ENCODE measurements at places on chromosomes 4 and X.

GRCh38 chr4:24995346-24995919, 35.3 kb downstream of the LGI2 start:
- no peak overlapping the region for H3K4me3 ChIP-seq
- H3K4me1 ChIP-seq = peaks cover 10% of the 10 kb centered on the region
- no peaks in the 10 kb centered on the region for H3K36me3 ChIP-seq
- no peaks in the 10 kb centered on the region for H3K27me3 ChIP-seq
- no peak overlapping the region for H3K27ac ChIP-seq

DNA sequence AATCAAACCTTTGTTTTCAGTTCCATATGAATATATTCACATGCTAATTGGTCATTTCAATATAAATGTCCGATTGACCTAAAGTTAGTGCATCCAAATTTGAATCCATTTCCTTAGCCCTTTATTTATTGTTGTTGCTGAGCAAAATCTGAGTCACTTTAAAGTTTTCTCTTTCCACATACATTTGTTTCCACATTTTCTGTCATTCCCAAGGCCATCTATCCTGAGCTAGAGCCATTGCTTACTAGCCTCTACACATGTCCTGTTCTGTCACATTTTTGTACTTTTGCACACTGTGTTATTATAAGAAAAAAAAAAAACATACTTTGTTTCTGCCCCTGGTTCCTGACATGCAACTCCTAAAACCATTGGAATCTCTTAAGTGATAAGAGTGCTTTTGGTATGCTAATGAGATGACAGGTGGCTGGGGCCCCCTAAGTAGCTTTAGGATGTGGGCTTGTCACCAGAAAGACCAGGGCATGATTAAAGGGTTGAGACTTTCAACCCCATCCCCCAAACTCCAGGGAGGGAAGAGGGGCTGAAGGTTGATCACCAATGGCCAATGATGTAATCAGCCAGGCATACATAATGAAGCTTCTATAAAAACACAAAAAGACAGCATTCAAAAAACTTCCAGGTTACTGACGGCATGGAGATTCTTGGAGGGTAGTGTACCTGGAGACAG, 353.3 kb upstream of the MAGEB16 start:
- no peaks in the 10 kb centered on the region for H3K36me3 ChIP-seq
- no peaks in the 10 kb centered on the region for H3K27me3 ChIP-seq
- no peak for DNase-seq

DNA sequence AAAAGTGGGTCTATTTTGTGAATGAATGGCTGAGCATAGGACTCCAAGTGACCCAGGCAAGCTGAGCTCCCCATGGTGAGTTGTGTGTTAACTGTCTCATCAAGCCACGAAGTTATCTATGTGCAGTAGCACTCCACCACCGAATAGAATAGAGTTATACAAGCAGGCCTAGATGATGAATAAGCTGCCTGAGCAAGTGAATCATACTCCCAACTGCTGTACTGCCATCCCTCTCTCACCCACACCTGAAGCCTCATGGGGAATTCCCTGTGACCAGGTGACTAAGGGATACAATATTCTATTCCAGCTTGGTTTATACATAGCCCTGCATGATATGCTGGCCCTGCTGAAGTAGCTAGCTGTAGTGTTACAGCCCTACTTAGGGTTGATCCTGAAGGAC, 38.7 kb downstream of the KDM5C start:
- H3K4me1 ChIP-seq = no peaks in the 10 kb centered on the region
- no peak overlapping the region for H3K27ac ChIP-seq
- no peaks in the 10 kb centered on the region for H3K27me3 ChIP-seq
- no peak overlapping the region for H3K4me3 ChIP-seq

DNA sequence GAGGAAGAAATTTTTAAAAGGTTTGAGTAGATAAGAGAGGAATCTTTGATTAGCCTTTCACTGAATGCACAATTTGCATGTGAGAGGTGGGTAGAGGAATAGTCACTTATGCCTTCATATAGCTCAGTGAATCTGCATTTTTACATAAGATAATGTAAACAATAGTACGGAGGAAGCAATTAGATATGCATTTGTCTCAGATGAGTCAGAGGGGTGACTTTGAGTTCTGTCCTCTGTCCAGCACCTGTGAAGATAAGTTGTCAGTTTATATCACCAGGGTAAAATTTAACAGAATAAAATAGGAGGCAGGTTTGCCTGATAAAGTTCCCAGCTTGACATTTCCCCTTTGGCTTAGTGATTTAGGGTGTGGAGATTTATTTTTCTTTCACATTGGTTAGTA, 841.9 kb downstream of the PCDH18 start:
- H3K27me3 ChIP-seq = no peaks in the 10 kb centered on the region
- no peak for DNase-seq
- no peak overlapping the region for H3K27ac ChIP-seq
- H3K4me3 ChIP-seq = no peak overlapping the region
- H3K4me1 ChIP-seq = peaks cover 9% of the 10 kb centered on the region
- no peaks in the 10 kb centered on the region for H3K36me3 ChIP-seq

DNA sequence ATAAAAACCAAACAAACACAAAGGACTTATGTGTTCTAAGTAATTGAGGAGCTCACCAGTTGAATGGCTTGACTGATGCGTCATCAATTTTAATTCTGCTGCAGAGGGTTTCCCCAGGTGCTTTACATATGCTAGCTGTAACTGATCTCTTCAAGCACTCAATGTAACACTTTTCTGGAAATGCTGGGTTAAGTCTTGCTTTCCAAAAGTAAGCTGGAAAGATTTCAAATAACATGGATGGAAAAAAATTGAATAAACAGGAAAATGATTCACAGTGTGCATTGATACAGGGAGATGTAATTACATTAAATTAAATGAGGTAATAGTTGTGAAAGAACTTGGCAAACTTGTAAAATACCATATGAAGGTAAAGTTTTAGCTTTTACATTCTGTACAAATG, 186.7 kb upstream of the WDFY3 start:
- H3K4me3 ChIP-seq = no peak overlapping the region
- H3K27ac ChIP-seq = no peak overlapping the region
- no peaks in the 10 kb centered on the region for H3K27me3 ChIP-seq
- DNase-seq = no peak

DNA sequence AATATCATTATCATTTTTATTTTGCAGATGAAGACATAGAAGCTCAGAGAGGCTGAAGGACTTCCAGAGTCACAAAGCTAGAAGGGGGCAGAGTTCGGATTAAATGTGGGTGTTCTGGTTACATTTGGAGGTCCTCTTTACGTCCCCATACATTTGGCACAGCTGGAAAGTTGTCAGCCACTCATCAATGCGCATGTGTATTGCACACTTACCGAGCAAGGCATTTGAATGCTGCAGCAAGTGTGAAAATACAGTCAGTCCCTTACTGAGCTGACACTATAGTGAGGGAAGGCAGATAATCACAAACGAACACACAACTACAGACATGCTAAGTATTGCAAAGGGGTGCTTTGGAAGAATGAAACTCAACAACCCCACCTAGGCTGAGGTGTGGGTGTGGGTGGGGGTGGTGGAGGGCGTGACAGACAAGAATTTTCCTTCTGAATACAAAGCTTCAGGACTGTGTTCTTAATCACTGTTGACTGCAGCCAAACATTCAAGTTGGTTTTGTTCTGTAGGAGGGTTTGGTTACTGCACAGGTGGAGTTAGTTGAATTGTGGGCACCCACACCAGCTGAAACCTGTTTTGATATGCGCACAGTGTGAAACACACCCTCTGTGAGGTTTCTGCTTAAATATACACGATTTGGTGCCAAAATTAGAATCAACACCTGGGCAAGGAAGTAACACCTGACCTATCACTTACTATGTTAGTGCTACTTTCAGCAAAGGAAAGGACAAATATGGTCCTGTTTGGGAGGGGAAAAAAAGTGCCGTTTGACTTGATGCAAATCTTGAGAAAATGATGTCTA, 72.4 kb downstream of the COQ2 start:
- no peak for DNase-seq
- H3K36me3 ChIP-seq = no peaks in the 10 kb centered on the region
- no peak overlapping the region for H3K4me3 ChIP-seq
- H3K27ac ChIP-seq = no peak overlapping the region

DNA sequence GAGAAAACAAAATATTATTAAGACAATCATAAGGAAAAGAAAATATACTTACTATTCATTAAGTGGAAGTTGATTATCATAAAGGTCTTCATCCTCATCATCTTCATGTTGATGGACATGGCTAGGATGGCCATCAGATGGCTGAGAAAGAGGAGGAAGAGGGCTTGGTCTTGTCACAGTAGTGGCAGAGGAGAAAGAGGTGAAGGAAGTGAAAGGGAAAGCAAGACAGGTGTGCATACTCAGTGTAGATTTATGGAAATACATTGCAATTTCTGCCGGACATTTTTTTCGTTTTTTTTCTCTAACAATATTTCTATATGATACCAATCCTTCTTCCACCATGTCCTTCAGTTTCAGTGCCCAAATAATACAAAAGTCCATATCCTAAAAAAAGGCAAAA, 1409.8 kb downstream of the PCDH7 start:
- H3K36me3 ChIP-seq = no peaks in the 10 kb centered on the region
- no peaks in the 10 kb centered on the region for H3K4me1 ChIP-seq
- H3K4me3 ChIP-seq = no peak overlapping the region
- no peak for DNase-seq
- no peaks in the 10 kb centered on the region for H3K27me3 ChIP-seq
- no peak overlapping the region for H3K27ac ChIP-seq

- H3K27ac ChIP-seq = no peak overlapping the region
- no peaks in the 10 kb centered on the region for H3K27me3 ChIP-seq
- H3K36me3 ChIP-seq = peaks cover 7% of the 10 kb centered on the region
Measured at GRCh38 chr4:124055896-124056295, 656.6 kb downstream of the ANKRD50 start.

DNA sequence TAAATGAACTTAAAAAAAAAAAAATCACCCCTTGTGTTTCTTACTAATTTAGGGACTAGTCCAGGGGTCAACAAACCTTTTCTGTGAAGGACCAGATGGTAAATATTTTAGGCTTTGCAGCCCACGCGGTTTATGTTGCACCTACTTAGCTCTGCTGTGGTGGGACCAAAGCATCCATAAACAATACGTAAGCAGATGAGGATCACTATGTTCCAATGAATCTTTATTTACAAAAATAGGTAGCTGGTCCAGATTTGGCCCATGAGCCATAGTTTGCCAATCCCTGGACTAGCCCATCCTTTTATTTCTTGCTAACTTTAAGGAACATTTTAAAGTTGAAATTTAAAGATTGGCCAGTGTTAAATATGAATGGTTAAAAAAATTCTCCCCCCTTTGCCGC, 95.3 kb downstream of the AFF1 start:
- H3K36me3 ChIP-seq = no peaks in the 10 kb centered on the region
- no peak overlapping the region for H3K27ac ChIP-seq
- no peak for DNase-seq
- H3K27me3 ChIP-seq = no peaks in the 10 kb centered on the region
- peaks cover 11% of the 10 kb centered on the region for H3K4me1 ChIP-seq

GRCh38 chr4:169163495-169163894, 107.3 kb downstream of the SH3RF1 start:
- peaks cover 32% of the 10 kb centered on the region for H3K4me1 ChIP-seq
- peak overlapping the region; percentile 40 for H3K27ac ChIP-seq
- peaks cover 4% of the 10 kb centered on the region for H3K36me3 ChIP-seq
- no peak for DNase-seq
- H3K4me3 ChIP-seq = no peak overlapping the region
- H3K27me3 ChIP-seq = no peaks in the 10 kb centered on the region

DNA sequence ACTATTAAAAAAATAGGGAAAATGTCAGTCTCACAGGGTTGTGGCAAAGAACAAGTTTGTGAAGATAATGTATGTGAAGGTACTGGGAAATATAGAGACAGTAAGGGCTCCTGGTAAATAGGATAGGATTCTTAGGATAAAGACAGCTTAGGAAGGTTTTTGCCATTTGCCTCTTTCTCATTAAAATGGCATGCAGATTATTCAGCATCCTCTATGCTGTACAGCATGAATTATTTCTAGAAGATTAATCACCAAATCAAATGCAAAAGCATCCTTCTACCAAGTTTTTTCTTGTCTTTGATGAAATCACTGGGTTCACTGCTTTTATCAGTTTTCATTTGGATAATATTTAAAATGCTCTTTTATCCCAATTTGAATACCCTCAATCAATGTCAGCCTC, 142.8 kb downstream of the NDST3 start:
- DNase-seq = no peak
- no peak overlapping the region for H3K4me3 ChIP-seq
- H3K27me3 ChIP-seq = no peaks in the 10 kb centered on the region
- no peaks in the 10 kb centered on the region for H3K36me3 ChIP-seq
- H3K27ac ChIP-seq = no peak overlapping the region
- H3K4me1 ChIP-seq = no peaks in the 10 kb centered on the region

DNA sequence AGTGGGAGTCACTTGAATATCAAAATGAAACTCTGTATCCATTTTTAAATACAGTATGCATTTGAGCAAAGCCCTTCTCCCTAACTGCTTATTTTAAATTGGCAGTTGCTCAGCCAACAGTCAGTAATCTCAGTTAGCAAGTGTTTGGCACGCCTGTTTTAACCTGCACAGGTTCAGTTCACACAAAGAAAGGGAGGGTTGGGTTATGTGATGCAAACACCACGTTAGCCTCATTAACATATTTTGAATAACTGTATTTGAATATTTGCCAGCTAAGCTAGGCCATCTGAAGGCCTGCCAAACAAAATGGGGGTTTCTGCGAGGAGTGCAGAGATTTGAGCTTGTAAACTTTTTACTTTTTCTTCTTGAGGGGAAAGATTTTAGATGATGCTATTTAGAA, 19.8 kb downstream of the GAB1 start:
- DNase-seq = no peak
- no peak overlapping the region for H3K27ac ChIP-seq
- peaks cover 26% of the 10 kb centered on the region for H3K4me1 ChIP-seq
- no peak overlapping the region for H3K4me3 ChIP-seq
- H3K27me3 ChIP-seq = no peaks in the 10 kb centered on the region
- no peaks in the 10 kb centered on the region for H3K36me3 ChIP-seq

GRCh38 chr4:98657531-98658286, 702 bp downstream of the TSPAN5 start:
- H3K4me1 ChIP-seq = peaks cover 53% of the 10 kb centered on the region
- H3K36me3 ChIP-seq = peaks cover 3% of the 10 kb centered on the region
- peaks cover 30% of the 10 kb centered on the region for H3K27me3 ChIP-seq

DNA sequence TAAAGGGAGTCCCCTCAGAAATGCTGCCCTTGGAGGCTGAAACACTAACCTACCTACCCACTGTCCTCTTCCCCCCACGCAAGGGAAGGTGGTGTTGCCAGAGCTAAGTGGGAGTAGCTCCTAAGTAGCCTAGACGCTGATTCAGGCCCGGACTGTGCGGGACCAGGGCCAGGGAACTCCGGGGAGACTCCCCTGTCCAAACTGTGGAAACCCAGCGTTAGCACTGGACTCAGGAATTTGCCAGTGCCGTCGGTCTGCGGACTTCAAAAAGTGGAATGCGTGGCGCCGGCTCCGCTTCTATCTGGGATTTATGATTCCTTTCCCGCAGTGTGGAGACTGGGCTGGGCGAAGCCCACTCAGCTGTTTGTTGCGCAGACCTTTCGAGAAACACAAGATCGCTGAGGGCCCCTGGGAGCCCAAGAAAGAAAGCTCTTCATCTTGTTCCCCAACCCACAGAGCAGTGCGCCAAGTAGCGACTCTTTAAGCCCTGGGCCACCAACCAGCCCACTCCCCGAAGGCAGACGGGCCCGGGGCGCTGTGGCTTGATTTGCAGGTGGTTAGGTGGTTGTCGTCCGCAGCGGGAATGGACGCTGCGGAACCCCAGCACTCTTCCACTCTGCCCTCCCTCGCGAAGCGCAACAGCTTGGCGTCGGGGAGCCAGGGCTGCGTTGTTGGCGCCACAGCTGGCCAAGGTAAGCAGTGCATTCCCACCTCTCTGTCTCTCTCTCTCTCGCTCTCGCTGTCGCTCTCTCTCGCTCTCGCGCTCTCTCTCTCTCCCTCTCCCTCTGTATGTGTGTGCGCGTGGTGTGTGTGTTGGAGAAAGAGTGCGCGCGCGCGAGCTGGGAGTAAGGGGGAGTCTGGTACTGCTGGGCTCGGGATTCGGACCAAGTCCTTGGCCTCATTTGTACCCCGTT, 2.0 kb downstream of the TMEM255A start:
- H3K27me3 ChIP-seq = peaks cover 94% of the 10 kb centered on the region
- H3K27ac ChIP-seq = no peak overlapping the region
- peak overlapping the region; percentile 84 for H3K4me3 ChIP-seq
- no peaks in the 10 kb centered on the region for H3K36me3 ChIP-seq
- peaks cover 16% of the 10 kb centered on the region for H3K4me1 ChIP-seq

Data from neural crest cell (in vitro differentiated cells).